IPS DF 6.9 (cell line): ENCODE measurements at places on chromosomes 5 and 9.

GRCh38 chr9:13879981-13880380 is 434.0 kb downstream of the NFIB start:
- no peaks in the 10 kb centered on the region for H3K27me3 ChIP-seq
- no peak for DNase-seq
- H3K4me1 ChIP-seq: no peaks in the 10 kb centered on the region
- H3K36me3 ChIP-seq: no peaks in the 10 kb centered on the region
- H3K27ac ChIP-seq: no peak overlapping the region
- H3K4me3 ChIP-seq: no peak overlapping the region

- DNase-seq: no peak
- no peaks in the 10 kb centered on the region for H3K36me3 ChIP-seq
- no peak overlapping the region for H3K27ac ChIP-seq
- peaks cover 8% of the 10 kb centered on the region; the same call in 1 of the 2 replicates for H3K4me1 ChIP-seq
- no peak overlapping the region for H3K4me3 ChIP-seq
- H3K27me3 ChIP-seq: no peaks in the 10 kb centered on the region
Observed at GRCh38 chr5:103393101-103393754, 134.7 kb downstream of the MACIR start.

DNA sequence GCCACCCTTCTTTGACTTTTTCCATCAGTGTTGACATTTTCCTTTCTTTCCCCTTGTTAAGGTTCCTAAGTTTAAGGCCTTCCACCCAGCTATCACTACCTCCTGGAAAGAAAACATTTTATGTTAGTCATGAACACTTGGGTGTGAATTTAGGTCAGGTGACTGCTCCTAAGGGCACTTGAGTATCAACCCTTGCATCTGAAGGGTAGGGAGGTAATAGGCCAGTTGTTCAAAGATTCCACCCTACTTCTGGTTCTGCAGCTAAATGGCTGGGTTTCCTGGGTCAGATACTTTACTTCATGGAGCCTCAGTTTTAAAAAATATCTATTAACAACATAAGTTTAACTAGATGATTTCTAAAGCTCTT is 49.1 kb upstream of the OSMR start:
- H3K4me3 ChIP-seq: no peak overlapping the region
- no peaks in the 10 kb centered on the region for H3K4me1 ChIP-seq
- H3K27ac ChIP-seq: no peak overlapping the region
- no peaks in the 10 kb centered on the region for H3K27me3 ChIP-seq
- no peak for DNase-seq
- no peaks in the 10 kb centered on the region for H3K36me3 ChIP-seq

DNA sequence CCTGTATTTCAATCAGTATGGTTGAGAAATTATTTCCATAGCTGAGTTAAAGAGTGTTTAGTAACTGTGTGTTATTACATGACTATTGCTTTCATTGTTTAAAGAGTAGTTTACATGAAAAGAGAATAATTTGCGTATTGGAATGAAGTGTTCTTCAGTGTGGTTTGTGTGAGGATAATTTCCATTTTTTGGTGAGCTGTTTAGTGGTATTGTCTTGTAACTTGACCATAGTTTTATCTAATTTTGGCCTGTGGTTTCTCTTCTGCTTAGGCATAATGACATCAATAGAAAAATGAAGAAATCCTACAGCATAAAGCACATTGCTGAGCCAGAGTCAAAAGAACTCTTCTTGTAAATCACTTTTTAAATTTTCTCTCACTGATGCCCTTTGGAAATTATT is 151.2 kb downstream of the SNCAIP start:
- H3K36me3 ChIP-seq: no peaks in the 10 kb centered on the region
- H3K27ac ChIP-seq: no peak overlapping the region
- DNase-seq: no peak
- H3K27me3 ChIP-seq: no peaks in the 10 kb centered on the region
- no peaks in the 10 kb centered on the region for H3K4me1 ChIP-seq

DNA sequence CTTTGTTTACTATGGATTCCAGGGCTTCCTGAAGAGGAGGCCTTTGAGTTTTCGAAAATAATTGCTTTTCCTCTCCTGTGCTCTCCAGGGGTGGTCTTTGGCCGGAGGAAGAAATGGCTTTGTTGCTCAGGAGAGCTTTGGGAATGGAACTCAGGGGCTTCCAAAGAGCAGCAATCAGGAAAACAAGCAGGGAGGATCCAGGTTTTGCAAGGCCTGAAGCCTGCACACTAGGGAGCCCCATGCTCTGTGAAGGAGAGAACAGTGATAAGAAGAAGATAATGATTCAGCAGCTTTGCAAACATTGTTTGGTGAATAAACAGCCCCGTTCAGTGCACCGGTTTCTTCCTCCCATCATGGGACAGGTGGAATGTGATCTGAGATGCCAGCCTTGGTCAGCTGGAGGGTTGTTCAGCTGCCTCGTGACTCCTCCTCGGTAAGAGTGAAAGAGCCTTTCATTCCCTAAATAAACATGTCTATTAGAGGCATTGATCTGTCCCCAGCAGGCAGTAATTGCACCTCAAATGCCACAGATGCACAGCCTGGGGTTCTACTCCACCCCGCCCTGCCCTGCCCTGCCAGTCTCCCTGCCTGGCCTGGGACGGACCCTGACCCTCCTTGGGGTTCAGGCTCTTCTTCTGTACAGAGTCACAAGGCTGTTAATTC is 11.5 kb upstream of the ALDH1B1 start:
- 0 out of 2 replicates have a peak, but pooled peaks cover 1% of the 10 kb centered on the region for H3K4me1 ChIP-seq
- no peaks in the 10 kb centered on the region for H3K27me3 ChIP-seq
- no peak for DNase-seq

DNA sequence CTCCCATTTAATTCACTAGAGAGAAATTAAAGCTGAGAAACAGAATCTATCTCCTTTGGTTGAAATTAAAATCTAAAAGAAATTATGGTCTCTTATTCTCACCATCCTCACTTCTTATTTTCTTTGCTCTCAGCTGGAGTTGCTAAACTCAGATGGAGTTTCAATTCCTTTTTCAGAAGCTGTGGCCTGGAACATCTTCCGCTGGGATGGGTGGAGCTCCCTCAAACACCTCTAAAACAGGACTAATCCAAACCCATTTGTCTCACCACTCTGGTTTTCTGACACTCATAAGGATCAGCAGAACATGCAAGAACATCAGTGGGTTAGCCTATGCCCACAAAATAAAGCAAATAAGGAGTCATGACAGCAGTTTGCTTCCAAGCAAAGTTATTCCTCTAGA is 39.6 kb upstream of the CEP78 start:
- H3K36me3 ChIP-seq: no peaks in the 10 kb centered on the region
- no peak overlapping the region for H3K27ac ChIP-seq
- no peak for DNase-seq
- peaks cover under 1% of the 10 kb centered on the region; the same call in 1 of the 2 replicates for H3K4me1 ChIP-seq

- DNase-seq: no peak
- no peak overlapping the region for H3K27ac ChIP-seq
- H3K4me3 ChIP-seq: no peak overlapping the region
Observed at GRCh38 chr9:110782701-110783100, 114.1 kb downstream of the MUSK start.

DNA sequence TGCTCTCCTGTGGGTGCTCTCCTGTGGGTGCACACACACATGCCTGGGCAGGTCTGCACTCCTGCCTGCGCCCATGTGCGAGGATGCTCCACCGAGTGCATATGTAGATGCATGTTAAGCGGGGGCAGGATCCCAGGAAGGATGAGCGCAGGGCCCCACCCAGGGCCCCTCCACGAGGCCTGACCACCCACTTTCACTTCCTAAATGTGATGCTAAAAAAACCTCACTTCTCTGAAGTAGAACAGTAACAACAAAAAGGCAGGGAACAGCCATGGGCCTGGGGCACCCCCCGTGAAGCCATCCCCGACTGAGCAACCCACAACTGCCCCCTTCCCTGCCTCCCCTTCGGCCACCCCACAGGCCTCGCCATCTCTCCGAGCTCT is 48.2 kb upstream of the SARDH start:
- H3K27ac ChIP-seq: no peak overlapping the region
- H3K4me3 ChIP-seq: no peak overlapping the region
- H3K27me3 ChIP-seq: no peaks in the 10 kb centered on the region
- no peak for DNase-seq
- H3K36me3 ChIP-seq: peaks cover 7% of the 10 kb centered on the region

DNA sequence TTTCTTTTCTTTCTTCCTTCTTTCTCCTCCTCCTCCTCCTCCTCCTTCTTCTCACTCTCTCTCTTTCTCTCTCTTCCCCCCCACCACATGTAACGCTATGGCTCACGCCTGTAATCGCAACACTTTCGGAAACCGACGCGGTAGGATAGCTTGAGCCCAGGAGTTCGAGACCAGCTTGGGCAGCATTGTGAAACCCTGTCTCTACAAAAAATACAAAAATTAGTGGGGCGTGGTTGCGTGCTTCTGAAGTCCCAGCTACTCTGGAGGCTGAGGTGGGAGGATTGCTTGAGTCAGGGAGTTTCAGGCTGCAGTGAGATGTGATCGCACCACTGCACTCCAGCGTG is 736 bp upstream of the GLDC start:
- no peaks in the 10 kb centered on the region for H3K27me3 ChIP-seq
- H3K4me1 ChIP-seq: peaks cover 1% of the 10 kb centered on the region; the same call in 1 of the 2 replicates
- no peak overlapping the region for H3K27ac ChIP-seq
- H3K4me3 ChIP-seq: peak overlapping the region; percentile 46; the same call in 1 of the 2 replicates
- DNase-seq: no peak

DNA sequence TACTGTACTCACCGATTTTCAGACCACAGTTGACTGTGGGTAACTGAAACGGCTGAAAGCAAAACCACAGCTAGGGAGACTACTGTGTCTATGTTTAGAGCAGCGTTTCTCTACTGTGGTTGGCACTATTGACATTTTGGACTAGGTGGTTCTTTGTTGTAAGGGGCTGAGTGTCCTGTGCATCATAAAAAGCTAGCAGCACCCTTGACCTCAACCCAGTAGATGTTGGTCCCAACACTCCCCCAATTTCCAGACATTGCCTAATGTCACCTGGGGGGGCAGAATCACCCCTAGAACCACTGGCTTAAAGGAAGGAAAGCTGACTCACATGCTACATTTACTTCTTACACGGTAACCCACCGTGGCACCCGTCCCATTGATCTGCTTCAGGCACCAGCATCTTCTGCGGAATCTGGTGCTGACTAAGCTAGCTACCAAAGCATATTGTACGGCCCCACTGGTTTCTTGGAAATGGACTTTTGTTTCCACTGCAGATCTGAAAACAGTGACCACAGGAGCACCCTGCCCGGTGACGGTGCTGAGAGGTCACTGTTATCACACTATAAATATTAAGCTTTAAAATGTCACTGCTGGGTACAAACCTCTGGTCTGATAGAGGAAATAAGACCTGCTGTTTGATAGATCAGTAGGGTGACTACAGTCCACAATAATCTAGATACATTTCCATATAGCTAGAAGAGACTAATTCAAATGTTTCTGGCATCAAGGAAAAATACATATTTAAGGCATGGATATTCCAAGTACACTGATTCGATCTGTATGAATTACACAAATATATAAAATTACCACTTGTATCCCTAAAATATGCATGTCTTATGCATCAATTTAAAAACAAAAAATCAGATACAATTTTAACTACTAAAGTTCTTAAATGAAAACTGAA is 151.4 kb downstream of the HSD17B3 start:
- no peak overlapping the region for H3K27ac ChIP-seq
- no peak for DNase-seq
- no peaks in the 10 kb centered on the region for H3K27me3 ChIP-seq
- no peaks in the 10 kb centered on the region for H3K36me3 ChIP-seq

DNA sequence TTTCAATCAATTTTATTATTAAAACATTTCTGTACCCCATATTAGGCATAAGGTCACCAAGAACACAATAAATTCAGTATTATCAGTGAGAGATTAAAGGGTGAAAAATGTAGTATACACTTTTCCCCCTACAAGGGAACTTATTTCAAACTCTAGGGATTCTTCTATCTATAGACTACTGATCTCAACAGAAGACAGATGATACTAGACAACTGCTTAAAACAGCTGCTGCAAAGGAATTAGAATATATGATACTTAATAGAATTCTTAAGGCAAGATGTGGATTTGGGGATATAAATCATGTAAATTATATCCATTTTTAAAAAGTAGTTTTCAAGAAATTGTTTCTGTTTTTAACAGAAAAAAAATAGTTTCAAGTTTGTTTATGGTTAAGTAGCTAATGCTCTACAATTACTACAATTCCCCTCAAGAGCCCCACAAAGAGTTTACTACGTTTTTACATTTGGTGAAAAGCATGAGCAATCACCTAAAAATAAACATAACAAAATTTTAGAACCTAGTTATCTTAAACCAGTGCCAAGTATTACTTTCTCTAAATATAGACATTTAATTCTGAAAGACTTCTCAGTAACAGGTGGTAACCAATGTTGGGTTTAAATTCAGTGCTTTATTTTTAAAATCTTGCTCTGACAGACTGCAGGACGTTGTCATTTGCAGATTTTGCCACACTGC is 6.0 kb downstream of the KIF24 start:
- no peaks in the 10 kb centered on the region; the same call in 1 of the 2 replicates for H3K36me3 ChIP-seq
- H3K4me1 ChIP-seq: no peaks in the 10 kb centered on the region; the same call in 1 of the 2 replicates
- no peak for DNase-seq
- H3K4me3 ChIP-seq: no peak overlapping the region
- no peaks in the 10 kb centered on the region for H3K27me3 ChIP-seq
- H3K27ac ChIP-seq: no peak overlapping the region

- H3K4me3 ChIP-seq: no peak overlapping the region
- no peak for DNase-seq
- no peaks in the 10 kb centered on the region for H3K27me3 ChIP-seq
- no peaks in the 10 kb centered on the region for H3K4me1 ChIP-seq
- H3K27ac ChIP-seq: no peak overlapping the region
- H3K36me3 ChIP-seq: peaks cover 38% of the 10 kb centered on the region
Observed at GRCh38 chr5:179599100-179599499, 24.4 kb downstream of the HNRNPH1 start.

DNA sequence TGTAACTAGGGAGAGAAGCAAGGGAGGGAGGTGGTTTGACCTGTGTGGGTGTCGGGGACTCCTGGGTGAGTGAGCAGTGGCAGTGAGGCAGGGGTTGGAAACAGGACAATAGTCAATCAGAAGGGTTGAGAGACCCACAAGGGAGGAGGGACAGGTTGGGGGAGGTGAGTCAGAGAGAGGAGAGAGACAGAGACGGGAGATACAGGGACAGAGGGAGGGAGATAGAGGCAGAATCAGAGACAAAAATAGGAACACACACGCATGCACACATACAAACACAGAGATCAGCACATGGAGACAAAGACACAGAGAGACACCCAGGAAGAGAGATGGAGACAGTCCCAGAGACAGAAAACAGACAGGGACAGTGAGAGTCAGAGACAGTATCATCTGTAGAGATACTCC is 39.3 kb upstream of the PTGS1 start:
- H3K4me3 ChIP-seq: no peak overlapping the region
- H3K4me1 ChIP-seq: peaks cover 3% of the 10 kb centered on the region; the same call in 1 of the 2 replicates
- H3K27ac ChIP-seq: no peak overlapping the region
- H3K27me3 ChIP-seq: no peaks in the 10 kb centered on the region
- no peak for DNase-seq
- no peaks in the 10 kb centered on the region for H3K36me3 ChIP-seq

DNA sequence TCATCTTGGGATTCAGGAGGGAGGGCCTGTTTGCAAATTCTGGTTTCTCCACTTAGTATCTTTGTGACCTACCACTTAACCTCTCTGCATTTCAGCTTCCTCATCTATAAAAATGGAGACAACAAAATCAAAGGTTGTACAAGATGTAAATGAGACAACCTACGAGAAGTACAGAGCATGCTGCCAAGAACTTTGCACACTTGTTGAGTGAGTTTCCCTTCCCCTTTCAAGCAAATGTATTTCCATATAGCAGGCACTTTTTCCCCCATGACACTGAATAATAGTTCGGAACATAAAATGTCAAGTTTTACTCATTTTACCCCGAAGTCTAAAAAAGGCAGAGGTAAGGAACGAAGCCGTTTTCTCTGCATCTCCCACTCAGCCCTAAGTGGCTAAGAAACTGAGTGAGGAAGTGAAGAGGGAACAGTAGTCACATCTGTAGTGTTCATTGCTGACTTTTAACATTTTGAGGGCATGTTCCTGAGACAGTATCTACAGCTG is 159.0 kb downstream of the TLE1 start:
- no peak overlapping the region for H3K27ac ChIP-seq
- H3K4me3 ChIP-seq: no peak overlapping the region
- H3K4me1 ChIP-seq: no peaks in the 10 kb centered on the region
- no peaks in the 10 kb centered on the region for H3K36me3 ChIP-seq
